Brain microvascular endothelial cell (primary cell): ENCODE measurements at places on chromosomes 7 and 10.

DNA sequence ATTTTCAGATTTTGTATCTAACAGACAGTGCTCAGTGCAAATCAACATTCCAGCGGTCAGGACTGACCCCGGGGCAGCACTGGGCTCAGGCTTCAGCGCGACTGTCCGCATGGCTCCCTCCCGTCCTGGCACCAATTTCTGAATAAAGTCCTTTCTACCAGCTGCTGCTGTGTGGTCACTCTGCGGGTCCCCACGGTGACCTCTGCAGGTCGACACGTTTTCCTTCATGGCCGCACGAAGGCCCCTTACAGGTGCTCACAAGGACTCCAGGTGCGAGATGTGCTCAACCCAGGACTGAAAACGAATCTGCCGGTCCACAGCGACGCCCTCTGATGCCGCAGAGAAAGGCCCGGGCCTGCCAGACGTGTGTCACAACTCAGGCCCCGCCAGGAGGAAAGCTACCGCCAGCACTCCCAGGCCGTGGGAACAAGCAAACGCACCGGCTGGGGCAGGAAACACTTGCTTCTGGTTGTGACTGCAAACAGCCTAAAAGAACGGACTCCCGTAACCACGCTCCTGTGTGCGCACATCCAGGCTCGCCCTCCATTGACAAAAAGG, 3.7 kb upstream of the UTF1 start:
- no peak for DNase-seq

GRCh38 chr10:114816308-114816707, 5.3 kb upstream of the FHIP2A start:
- DNase-seq, result no peak

DNA sequence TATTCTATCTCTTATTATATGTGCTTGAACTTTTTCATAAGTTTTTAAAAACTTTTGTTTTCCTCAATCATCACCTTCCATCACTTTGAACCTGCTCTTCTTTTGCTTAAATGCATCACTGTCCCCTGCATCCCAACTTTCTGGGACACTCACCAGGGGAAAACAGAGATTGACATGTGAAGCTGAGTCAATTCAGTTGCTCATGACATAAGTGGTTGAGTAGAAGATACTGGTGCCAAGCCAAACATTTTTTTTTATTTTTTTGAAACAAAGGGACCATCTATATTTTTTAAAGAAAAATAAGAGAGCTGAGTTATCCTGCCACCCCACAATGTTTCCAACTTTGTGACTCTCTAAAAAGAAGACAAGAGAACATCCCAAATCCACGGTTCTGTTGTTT, 61.8 kb upstream of the AHR start:
- peak; percentile 42 for DNase-seq

GRCh38 chr7:101602484-101603241, 26.4 kb downstream of the MYL10 start:
- DNase-seq, result peak; percentile 54

DNA sequence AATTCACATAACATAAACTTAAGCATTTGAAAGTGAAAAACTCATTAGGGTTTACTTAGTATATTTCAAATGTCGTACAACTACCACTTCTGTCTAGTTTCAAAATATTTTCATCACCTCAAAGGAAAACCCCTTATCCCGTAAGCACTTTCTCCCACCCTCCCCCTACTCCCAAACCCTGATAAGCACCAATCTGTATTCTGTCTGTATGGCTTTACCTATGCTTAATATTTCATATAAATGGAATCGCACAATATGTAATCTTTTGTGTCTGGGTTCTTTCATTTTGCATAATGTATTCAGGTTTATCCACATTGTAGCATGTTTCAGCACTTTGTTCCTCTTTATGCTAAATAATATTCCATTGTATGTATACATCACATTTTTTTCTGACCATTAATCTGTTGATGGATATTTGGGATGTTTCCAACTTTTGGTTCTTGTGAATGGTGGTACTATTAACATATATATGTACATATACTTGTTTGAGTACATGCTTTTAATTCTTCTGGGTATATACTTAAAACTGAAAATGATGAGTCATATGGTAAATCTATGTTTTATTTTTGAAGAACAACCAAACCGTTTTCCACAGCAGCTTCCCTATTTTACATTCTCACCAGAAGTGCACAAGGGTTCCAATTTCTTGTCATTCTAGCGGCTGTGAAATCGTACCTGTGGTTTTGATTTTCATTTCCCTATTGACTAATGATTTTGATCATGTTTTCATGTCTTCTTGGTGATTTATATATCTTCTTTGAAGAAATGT, 6.2 kb upstream of the STARD3NL start:
- no peak for DNase-seq

DNA sequence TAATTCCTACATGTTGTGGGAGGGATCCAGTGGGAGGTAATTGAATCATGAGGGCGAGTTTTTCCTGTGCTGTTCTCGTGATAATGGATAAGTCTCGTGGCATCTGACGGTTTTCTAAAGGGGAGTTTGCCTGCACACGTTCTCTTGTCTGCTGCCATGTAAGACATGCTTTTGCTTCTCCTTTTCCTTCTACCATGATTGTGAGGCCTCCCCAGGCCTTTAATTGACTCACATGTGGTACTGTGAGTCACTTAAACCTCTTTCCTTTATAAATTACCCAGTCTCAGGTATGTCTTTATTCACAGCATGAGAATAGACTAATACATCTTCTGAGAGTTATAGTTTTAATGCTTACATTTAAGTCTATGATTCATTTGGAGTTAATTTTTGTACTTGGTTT, 22.6 kb upstream of the CPN1 start:
- DNase-seq, result no peak

DNA sequence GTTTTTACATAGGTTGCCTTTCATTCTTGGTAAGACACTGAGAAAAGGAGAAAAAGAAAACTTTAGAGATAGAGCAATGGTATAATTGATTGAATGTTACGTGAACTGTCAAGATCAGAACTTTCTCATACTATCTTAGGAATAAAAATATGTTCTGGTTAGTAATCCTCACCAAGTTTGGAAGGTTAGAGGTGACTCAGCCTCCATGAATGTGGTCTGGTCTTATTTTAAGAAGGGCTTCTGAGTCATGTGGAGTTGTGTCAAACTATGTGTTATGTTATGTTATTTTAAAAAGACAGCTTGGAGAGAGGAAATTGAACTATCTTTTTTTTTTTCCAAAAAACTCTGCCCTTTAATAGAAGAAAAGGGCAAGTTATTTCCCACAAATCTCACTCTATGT, 458.6 kb upstream of the KLF6 start:
- peak; percentile 98 for DNase-seq

GRCh38 chr7:133265821-133266220, 12.9 kb downstream of the EXOC4 start:
- peak; percentile 40 for DNase-seq

DNA sequence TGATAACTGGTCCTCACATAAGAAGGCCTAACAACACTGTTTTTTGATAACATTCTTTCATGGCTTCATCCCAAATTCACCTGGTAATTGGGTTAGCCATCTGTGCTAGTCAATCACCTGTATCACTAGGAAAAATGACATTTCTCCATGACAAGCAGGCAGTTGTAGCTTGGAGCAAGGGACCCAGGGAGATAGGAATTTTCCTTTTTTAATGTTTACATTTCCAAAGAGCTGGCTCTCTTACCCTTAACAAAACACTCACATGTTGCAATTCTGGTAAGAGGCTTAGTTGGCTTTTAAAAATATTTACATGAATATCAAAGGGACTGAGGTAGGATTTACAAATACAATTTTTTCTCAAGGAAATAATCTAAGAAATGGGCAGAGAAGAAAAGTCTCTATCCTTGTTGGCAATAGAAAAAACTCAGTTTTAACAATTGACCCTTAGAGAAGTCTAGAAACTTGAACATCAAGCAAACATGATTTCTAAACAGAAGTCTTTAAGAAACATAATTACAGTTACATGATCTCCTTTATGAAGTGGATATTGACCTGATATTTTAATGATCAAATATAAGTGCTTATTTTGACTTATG, 16.1 kb upstream of the AKR1C1 start:
- DNase-seq, result no peak

DNA sequence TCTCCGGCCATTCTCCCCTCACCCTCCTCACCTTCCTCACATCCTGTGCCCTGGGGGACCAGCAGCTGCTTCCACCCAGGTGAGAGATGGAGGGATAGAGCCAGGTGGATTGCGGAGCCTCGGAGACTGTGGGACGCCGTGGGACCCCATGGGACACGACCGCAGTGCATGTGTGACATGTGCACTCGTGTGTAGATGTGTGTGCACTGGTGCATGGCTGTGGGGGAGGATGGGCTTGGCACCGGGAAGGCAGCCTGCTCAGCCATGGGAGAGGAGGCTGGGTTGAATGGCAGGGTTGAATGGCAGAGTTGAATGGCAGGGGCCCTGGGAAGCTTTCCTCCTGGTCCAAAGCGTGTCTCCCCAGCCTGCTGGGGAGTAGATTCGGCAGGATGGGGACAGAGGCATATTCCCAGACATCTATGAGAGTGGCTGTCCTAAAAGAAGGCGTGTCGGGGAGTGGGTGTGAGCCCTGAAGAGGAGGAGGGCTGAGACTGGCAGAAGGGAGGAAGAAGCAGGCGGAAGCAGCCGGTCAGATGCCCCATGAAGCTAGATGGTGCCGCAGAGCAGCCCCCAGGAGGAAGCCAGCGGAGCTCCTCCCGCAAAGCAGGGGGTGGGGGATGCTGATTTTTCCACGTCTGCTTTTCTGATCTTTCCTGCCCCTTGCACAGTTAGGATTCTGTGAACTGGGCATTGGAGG, 815 bp downstream of the GIMAP8 start:
- DNase-seq, result no peak

DNA sequence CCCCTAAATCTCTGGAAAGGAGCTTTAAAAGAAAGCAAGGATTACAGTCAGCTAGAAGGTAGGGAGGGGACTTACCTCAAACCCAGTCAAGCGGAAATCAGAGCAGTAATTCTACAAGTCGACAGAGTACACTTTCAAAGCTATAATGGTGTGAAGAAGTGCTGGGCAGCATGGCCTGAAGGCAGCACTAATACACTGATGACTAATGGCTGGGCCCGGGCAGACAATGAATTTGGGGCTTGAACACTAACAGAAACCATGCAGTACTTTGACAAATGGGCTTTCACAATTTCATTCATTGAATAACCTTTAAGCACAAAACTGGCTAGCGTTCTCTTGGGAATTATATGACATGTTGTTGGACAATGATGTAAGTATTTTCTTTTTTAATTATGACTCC, 4.7 kb downstream of the GLI3 start:
- DNase-seq, result no peak

DNA sequence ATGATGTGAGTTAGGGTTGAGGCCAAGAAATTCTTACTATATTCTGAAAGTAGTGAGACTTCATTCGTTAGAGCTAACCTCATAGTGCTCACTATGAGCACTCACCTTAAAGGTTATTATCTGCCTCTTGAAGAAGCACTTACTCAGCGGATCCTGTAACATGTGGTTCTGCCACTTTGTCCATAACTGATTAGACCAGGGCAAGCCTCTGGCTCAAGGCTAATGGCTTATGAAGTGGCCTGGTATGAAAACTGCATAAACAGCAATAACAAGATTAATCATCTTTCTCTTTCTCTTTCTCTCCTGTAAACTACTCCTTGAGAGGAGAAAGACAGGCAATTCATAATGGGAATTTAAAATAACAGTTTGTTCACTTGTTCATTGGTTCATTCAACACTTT, 82.8 kb downstream of the MAPK8 start:
- DNase-seq, result no peak

GRCh38 chr7:81079746-81080145, 160.9 kb upstream of the SEMA3C start:
- DNase-seq, result no peak

- DNase-seq, result no peak
Measured at GRCh38 chr7:151208253-151208862, 1.9 kb downstream of the H2BK1 start.

- no peak for DNase-seq
Measured at GRCh38 chr10:103836861-103837260, 18.5 kb downstream of the SH3PXD2A start.

DNA sequence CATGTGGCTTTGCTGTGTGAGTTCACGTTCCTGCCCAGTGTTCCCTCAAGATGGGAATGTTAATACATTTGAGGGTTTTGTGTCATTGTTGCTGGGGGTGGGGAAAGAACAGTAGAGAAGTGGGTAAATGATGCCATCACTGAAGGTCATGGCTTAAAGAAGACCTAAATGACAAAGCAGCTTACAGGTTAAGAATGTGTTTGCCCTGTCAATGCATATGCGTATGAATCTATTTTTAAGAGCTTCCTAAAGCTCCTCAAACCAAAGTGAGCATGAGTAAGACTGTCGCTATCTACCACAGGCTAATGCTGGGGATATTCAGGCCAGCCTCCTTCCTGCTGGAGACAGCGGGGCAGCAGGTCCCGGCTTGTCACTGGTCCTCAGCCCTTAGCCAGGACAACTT, 162.9 kb downstream of the CREB5 start:
- DNase-seq, result peak; percentile 67

- no peak for DNase-seq
Measured at GRCh38 chr7:74020390-74020789, 7.6 kb upstream of the ELN start.

- DNase-seq, result no peak
Measured at GRCh38 chr7:125090596-125090995, 161.0 kb upstream of the POT1 start.

GRCh38 chr7:72441791-72442190, 29.7 kb upstream of the CALN1 start:
- peak; percentile 1 for DNase-seq
